Activated effector memory CD4-positive, alpha-beta T cell treated with Interleukin-2 at 50 U/mL for 16 hours (primary cell): ENCODE measurements at places on chromosomes 6 and 20.

DNA sequence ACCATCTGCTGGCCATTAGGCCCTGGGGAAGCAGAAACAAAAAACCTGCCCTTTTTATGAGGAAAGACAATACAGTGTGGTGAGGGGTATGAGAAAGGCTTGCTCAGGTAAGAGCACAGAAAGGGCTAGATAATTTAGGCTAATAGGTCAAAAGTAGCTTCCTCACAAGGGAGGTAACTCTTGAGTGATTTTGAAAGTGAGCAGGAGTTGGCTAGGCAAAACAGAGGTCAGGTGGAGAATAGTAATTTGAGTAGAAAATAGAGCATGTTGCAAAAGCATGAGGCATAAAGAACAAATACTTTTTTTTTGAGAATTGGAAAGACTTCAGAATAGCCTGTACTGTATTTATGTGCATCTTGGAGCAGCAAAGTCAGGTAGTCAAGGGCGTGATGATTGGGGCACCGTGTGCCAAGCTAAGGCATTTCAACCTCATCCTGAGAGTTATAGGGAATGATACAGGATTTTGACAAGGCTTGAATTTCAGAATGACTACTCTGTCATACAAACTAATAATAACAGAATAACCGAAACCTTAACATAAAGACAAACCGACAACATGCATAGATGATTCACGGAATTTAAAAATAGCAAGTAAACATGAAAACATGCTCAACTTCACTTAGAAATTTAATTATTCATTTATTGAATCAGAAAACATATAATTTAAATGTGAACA, 123.0 kb upstream of the ENPP5 start:
- no peak for DNase-seq

- DNase-seq, result no peak
These were observed 6.3 kb downstream of the OR2A4 start for GRCh38 chr6:131694832-131695426.

DNA sequence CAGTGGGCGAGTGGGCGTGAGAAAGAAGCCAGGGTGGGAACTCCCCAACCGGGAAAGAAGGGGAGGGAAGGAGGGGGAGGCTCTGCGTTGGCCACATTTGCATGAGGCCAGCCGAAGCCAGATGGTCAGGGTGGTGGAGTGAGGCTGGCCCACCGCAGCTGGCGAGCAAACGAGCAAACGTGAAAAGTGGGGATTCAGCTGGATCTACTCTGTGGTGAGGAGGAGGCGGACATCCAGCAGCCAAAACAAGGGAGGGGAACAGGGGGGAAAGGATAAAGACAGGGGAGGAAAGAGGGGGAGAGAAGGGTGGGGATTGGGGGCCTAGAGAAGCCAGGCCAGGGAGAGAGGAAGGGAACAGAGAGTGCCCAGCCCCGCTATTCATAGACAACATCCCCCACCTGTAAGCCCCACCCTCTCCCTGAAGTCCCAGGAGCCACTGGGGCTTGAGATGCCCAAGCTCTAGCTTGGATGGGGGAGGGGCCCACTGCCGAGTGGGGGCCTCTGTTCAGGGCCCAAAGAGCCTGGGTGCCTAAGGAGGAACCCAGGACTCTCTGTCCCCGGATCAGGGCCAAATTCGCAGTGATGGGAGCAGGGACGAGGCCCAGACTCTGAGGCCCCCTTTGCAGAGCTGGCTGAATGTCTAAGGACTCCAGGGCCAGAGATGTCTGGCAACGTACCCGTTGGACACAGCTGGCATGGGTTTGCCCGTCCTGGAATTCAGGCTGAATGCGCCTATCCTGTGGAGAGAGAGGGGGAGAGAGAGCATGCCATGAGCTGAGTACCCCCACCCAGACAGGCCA, 45.1 kb downstream of the CPNE5 start:
- no peak for DNase-seq

GRCh38 chr6:143529095-143529494, 17.6 kb upstream of the FUCA2 start:
- no peak for DNase-seq
